ENCODE measurements at places on chromosomes 1 and 21.
A peak's percentile ranks its signal among the peaks of the same experiment; 100 is the strongest.

- DNase-seq: no peak
Measured at GRCh38 chr21:45459171-45460010, 54.4 kb downstream of the COL18A1 start.

GRCh38 chr1:214037468-214037867 is 49.7 kb downstream of the PROX1 start:
- no peak for DNase-seq

GRCh38 chr1:63590166-63590560 is 3.0 kb upstream of the PGM1 start:
- DNase-seq: no peak

DNA sequence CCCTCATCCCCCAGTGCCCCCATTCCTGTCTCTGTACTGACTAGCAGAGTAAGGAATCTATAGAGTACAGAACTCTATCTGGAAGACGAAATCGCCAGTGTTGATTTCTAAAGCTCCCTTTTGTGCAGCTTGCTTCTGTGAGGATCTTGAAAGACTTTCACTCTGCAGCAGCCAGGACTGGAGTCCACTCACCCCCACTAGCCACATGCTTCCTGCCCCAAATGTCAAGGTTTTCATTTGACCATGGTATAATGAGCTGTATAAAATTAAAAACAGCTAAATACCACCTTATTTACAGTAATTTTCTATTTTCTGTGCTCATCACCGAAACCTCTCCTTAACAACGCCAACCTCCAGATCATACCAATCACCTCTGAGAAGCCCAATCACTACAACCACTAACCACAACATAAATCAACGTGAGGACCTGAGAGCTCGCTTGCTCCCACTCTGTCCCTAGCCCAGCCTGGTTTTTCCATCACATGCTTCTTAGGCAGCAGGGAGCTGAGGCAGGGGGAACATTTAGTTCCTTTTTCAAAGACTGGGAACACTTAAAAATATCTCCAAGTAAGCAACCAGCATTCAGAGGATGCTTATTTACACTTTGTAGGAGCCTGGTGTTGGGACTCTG is 56.1 kb upstream of the IRF2BP2 start:
- DNase-seq: no peak

DNA sequence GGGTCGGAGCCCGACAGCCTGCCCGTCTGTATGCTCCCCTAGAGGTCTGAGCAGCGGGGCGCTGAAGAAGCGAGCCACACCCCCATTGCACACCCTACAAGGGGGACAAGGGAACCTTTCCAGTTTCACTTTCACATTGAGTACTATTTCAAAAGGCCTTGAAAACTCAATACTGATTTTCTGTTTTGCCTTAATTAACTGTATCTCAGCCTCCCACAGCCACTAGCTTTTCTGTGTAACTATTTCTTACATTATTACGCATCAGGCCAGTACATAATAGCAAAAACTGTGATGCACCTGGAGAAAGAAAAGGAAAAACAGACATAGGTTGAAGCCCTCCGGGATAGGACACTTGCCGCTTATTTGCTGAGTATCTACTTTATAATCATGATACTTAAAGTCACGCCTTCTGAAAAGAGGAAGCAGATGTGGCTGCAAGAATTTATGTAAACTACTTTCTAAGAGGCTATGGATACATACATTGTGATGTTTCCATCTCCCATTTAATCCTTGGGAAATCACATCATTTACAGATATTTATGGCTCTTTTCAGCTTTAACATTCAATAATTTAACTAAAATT is 1719.5 kb downstream of the MRPL39 start:
- peak; percentile 37 for DNase-seq

DNA sequence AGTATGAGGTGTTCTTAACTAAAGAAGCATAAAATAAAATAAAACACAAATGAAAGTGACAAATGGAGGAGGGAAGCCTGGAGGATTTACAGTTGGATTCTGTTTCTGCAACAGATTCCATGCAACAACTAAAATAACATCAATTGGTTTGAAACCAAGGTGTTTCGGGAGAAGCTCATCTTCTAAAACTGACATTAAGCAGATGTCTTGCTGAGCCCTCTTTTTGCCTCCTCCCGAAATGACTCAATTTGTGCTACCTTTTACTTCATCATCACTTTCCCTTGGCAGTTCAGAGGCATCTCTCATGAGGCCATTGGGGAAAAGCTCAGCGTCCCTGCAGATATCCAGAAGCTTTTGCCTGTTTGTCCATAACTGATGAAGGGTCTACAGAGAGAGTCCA is 121.6 kb upstream of the ADAR start:
- DNase-seq: no peak

DNA sequence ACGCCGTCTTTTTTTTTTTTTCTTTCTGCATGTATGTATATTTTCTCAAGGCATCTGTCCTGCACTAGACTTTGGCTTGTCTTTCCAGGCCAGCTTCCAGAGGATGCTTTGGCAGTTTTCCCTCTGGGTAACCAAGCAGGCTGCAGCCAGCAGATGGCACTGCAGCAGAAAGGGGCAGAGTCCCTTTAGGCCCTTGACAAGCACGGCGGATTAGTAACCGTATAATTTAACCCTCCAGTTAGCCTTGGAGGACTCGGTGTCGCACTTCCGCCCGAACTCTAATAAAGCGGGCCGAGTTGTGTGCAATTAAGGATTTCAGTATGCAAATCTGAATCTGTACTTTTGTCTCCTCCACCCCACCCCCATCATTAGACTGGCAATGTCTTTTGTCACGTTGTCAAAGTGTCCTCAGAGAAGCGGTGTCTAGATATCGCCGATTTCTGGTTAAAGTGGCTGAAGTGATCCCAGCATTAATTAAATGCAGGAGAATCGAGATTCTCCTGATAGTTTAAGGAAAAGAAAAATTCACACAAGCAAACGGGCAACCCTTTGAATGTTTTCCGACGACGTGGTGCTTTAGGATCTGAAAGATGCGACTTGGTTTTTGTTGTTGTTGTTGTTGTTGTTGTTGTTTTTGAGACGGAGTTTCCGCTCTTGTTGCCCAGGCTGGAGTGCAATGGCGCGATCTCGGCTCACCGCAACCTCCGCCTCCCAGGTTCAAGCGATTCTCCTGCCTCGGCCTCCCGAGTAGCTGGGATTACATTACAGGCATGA is 1.1 kb upstream of the TMEM167B start:
- no peak for DNase-seq

DNA sequence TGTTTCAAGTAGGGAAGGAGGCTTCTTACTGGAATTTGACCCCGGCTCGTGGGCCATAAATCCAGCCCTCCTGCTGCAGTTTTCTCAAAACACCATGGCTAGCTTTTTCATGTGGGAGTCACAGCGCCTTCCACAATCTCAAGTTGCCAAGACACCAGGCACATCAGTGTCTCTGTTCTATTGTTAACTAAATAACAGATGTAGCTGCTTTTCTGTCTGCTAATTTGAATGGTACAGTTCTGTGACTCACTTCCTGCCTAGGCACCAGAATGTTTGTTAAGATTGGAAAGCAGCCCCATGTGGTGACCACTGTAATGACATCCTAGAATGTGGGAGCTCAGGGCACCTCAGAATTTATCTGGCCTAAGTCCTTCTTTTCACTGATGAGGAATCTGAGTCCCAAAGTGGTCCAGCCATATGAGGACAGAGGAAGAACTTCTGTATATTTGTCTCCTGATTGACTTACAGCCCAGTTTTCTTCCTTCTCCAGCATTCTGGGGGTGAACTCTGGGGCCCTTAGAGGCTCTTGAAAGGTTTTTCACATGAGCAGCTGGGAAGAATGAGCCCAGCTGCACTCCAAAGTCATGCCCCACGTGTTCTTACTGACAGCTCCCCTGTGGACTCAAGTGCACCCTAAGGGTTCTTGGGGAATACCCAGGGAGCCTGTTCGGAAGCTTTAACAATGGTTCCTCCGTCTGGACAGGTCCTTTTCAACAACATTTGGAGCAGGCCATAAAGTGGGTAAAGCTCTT is 27.5 kb downstream of the TRIM45 start:
- peak; percentile 10 for DNase-seq

GRCh38 chr1:157992833-157993146 is 655 bp upstream of the KIRREL1 start:
- DNase-seq: no peak

- DNase-seq: no peak
Measured at GRCh38 chr21:41725421-41726031, 41.3 kb downstream of the RIPK4 start.

- no peak for DNase-seq
Measured at GRCh38 chr1:213409971-213410370, 358.9 kb downstream of the RPS6KC1 start.

GRCh38 chr1:58618303-58618702 is 41.3 kb upstream of the TACSTD2 start:
- no peak for DNase-seq

GRCh38 chr21:21730512-21730911 is 732.3 kb downstream of the NCAM2 start:
- DNase-seq: no peak

DNA sequence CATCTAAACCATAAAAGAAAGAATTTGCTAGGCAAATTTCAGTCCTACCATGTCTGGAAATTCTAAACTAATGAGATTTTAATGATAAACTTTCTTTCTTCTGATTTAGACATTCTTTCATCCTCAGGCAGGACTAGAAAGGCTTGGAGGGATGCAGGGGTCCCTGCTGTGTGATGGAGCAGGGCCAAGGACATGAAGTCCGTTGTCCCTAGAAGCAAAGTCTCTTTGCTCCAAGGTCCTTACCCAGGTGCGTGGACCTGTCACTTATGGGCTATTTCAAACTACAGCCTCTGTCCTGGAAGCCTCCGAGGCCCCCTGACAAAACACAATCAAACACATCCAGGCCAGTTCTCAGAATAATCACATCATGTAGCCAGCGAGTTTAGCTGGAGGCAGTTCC is 26.6 kb downstream of the URB1 start:
- DNase-seq: no peak

- DNase-seq: no peak
Measured at GRCh38 chr1:88228114-88228513, 456.0 kb upstream of the PKN2 start.
